ENCODE measurements at places on chromosomes 7 and 10. TPM values are rescaled to one million over a fixed set of nuclear protein-coding genes. Genes with fewer than 3 reads are reported as not detected.

- no peak for DNase-seq
Observed at GRCh38 chr7:85046534-85046933, 140.3 kb downstream of the SEMA3D start.

DNA sequence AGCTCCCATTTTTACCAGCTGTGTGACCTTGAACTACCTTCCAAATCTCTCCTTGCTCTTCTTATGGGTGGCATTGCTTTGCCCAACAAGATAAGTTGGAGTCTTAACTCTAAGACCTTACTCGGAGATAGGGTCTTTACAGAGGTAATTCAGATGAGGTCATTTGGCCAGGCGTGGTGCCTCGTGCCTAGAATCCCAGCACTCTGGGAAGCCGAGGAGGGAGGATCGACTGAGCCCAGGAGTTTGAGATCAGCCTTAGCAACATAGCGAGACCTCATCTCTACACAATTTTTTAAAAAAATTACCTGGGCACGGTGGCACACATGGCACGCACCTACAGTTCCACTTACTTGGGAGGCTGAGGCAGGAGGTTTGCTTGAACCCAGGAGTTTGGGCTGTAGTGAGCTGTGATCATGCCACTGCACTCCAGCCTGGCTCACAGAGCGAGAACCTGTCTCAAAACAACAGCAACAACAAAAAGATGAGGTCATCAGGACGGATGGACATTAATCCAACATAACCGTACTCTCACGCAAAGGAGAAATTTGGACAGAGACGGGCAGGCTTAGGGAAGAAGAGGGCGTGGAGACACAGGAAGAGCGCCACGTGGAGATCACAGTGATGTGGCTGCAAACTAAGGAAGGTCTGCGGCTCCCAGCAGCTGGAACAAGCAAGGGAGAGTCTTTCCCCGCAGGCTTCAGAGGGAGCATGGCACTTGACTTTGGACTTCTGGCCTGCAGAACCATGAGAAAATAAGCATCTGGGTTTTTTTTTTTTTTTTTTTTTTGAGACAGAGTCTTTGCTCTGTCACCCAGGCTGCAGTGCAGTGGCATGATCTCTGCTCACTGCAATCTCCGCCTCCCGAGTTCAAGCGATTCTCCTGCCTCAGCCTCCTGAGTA, 122.3 kb upstream of the CARD11 start:
- DNase-seq, result no peak

- DNase-seq, result no peak
Observed at GRCh38 chr10:24119896-24120295, 89.0 kb upstream of the KIAA1217 start.

DNA sequence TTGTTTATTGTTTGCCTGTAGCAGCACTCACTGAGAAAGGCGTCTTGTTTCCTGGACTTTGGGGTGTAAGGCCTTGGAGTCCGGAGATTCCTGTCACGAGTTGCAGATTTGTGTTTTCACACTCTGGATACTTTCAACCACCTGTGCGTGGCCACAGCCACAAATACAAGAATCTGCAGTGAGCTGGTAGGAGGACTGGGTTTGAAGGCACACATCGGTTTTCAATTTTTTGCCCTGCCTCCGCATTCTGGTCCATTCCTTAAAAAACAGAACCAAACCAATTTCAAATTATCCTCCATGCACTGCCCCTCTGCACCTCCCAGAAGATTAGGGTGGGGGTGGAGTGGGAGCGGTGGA, 619 bp downstream of the EXOC4 start:
- no peak for DNase-seq

DNA sequence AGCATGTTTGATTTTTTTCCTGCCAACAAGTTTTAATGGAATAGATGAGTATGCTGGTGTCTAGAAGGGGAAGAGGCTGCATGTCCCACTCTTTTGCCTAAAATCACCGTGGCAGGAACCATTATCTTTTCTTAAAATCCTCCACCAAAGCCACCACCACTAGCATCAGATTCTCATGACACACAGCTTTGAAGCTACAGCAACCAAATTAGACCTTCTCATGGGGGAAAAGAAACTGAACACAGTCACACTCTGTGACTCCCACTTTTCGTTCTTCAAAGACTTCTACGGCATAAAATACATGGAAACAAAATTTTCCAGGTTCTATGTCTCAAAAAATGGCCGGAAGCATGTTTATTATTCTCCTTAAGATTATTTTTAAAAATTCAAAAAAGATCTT, 81.8 kb downstream of the SGMS1 start:
- DNase-seq, result no peak

DNA sequence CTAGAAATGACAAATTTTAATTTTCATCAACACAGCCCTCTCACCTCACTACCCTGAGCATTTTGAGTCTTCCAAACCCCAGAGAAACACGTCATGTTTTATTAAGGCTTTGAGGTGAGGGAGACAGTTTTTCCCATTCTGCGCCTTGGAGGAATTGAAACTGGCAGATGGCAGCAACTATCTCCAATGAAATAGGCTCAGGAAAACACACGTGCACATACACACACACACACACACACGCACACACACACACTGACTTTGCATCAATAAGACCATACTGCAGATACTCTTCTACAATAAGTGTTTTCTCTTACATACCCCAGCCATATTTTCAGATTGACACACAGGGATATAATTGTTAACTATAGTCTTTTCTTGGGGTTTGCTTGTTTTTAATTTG, 3.2 kb upstream of the SFTPA2 start:
- no peak for DNase-seq

DNA sequence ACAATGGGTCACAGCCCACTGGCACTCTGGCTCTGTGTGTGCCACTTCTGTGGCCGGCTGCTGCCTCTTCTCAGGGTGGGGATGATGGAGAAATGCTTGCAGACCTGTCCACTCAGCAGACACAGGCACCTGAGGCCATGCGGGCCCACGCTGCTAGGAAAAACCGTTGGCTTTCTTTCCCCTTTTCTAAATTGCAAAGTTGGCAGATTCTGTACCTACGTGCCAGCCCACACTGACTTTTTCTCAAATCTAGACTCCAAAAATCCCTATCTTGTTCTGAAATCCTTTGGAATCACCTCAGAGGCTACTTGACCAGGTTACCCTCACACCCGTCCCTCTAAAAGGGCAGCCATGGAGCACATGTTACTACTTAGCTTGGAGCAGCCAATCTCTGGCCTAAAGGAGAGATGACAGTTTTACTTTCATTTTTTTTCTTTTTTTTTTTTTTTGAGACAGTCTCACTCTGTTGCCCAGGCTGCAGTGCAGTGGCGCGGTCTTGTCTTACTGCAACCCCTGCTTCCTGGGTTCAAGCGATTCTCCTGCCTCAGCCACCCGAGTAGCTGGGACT, 99.4 kb downstream of the RNF216 start:
- no peak for DNase-seq

- DNase-seq, result peak; percentile 92
Observed at GRCh38 chr7:5428478-5429252, 5.0 kb upstream of the TNRC18 start.

DNA sequence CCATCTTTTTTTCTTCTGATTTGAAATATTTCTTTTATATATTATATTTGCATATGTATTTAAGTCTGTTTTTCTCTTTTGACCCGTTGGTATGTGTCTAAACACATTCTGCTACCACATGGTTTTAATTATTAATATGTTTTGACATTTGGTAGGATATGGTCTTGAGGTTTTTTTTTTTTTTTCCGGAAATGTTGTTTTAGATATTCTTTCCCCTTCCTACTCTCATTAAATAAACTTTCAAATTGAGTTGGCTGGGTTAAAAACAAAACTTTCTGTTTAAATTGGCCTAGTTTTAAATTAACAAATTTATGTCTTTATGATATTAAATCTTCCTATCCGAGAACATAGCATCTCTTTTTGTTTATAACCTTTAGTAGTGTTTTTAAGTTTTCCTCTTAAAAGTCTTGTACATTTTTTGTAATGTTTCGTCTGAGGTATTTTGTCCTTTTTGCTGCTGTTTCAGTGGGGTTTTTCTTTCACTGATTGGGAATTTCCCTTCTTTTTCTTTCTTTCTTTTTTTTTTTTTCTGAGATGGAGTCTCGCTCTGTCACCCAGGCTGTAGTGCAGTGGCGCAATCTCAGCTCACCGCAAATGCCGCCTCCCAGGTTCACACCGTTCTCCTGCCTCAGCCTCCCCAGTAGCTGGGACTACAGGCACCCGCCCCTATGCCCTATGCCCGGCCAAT, 25.4 kb downstream of the STAM start:
- DNase-seq, result no peak

DNA sequence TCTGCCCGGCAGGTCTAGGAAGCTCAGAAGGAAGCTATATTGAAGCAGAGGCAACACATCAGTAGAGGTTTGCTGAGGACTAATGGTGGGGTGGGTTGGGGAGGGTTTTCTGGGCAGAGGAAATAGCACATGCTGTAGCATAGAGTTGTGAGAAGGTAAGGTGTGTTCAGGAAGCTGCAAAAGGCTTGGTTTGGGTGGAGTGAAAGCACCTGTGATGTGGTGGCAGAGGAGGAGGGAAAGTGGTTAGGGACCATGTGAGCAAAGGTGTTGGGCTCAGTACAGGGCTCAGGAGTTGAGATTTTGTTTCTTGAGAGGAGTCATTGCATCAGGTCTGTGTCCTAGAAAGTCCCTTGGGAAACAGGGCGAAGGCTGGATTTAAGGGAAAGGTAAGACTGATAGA, 294.6 kb downstream of the SORCS3 start:
- no peak for DNase-seq

GRCh38 chr10:78531088-78531487, 497.4 kb downstream of the RPS24 start:
- DNase-seq, result no peak

- no peak for DNase-seq
Observed at GRCh38 chr10:24442234-24442633, 233.3 kb downstream of the KIAA1217 start.

Gene LRRN3
- polyA plus RNA-seq, result 25.1 TPM

Gene SP4
- polyA plus RNA-seq, result 3.1 TPM

Gene GIMAP8
- 12.2 TPM for polyA plus RNA-seq

Gene FKBP6
- not detected for polyA plus RNA-seq
